ENCODE measurements at places on chromosomes 5 and 9.

DNA sequence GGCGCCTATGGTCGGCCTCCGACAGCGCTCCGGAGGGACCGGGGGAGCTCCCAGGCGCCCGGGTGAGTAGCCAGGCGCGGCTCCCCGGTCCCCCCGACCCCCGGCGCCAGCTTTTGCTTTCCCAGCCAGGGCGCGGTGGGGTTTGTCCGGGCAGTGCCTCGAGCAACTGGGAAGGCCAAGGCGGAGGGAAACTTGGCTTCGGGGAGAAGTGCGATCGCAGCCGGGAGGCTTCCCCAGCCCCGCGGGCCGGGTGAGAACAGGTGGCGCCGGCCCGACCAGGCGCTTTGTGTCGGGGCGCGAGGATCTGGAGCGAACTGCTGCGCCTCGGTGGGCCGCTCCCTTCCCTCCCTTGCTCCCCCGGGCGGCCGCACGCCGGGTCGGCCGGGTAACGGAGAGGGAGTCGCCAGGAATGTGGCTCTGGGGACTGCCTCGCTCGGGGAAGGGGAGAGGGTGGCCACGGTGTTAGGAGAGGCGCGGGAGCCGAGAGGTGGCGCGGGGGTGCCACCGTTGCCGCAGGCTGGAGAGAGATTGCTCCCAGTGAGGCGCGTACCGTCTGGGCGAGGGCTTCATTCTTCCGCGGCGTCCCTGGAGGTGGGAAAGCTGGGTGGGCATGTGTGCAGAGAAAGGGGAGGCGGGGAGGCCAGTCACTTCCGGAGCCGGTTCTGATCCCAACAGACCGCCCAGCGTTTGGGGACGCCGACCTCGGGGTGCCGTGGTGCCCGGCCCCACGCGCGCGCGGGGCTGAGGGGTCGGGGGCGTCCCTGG lies 561 bp downstream of the DAPK1 start:
- peak; percentile 53 for DNase-seq

DNA sequence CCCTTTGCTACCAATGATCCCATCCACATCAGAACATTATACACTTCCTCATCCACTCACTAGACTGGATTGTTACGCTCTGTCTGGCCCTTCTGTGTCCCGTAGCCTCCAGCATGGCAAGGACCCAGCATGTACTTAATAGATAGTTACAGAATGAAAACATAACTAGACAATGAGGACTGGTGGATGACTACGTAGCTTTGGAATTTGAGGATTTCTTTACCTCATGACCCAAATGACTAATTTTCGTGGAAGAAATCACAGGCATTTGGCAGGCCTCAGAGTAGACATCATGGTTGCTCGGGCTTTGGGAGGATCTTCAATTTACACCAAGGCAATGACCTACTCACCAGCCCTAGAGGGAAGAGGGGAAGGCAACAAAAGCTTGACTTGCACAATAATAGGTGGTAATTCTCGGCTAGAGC lies 299.8 kb downstream of the TLE1 start:
- DNase-seq, result no peak

DNA sequence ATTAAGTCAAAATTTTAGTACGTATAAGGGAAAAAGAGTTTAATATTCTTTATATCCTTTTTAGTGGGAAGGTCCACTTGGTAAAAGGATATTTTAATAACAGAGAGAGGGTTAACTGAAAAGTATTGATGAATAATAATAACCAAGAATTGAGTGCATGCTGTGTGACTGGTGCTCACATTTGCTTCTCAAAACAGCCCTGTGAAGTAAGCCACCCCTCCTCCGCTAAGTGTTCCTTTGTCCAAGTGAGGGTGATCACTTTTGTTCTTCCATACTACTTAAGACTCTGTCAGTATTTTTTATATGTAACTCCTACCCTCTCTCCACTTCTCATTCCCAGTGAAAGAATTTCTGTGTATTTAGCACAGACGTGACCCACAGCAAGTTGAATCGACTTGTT lies 51.5 kb downstream of the SLC44A1 start:
- no peak for DNase-seq

DNA sequence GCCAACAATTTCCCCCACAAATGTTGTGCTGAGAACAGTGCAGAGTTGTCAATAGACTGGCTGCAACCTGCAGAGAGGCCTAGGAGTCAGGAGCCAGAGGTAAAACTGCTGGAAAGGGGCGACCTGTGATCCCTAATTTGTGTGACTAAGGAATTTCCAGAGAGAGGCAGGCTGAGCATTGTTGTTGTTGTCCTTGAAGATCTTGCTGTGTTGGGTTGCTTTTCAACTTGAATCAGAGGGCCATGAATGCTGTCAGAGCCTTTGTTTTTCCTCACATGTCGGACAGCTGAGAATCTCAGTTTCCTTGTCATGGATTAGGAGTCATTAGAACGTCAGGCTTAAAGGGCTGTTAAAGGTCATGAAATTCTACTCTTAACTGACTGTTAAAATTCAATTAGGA lies 134.6 kb upstream of the ASTN2 start:
- no peak for DNase-seq

DNA sequence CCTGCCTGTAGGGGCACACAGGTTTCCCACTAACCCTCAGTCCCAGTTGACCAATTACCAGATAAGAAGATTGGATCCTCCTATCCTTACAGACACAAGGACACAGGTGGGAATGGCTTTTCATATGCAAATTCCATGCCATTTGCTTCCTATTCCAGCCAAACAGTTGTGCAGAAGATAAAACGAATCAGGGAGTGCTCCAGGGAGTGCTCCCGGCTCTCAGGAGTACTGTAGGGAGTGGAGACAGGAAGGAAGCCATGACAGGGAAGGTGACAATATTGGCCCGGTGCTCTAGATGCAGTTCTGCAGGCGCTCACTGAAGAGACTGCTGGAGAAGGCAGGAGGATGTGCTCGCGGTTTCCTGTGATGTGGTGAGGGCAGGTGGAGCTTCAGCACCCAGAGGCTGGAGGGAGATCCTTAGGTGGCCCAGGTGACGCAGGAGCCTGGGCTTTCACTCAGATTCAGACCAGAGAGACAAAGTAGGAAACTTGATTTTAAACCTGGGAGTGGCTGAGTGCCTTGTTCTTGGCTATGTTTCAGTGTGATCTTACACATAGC lies 260.0 kb downstream of the AUH start:
- no peak for DNase-seq

DNA sequence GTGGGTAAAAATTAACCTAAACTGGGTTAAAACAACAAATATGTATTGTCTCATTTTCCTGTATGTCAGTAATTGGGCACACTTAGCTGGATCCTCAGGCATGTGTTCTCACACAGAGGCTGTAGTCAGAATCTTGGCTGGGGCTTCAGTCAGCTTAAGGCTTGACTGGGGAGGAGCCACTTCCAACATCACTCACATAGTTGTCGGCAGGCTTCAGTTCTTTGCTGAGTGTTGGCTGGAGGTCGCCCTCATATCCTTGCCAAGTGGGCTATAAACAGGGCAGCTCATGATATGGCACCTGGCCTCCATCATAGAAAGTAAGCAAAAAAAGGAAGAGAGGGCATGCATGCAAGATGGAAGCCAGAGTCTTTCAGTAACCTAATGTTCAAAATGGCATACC lies 173.0 kb downstream of the GIN1 start:
- DNase-seq, result no peak

GRCh38 chr9:79687131-79687447 lies 115.3 kb downstream of the TLE4 start:
- DNase-seq, result no peak

DNA sequence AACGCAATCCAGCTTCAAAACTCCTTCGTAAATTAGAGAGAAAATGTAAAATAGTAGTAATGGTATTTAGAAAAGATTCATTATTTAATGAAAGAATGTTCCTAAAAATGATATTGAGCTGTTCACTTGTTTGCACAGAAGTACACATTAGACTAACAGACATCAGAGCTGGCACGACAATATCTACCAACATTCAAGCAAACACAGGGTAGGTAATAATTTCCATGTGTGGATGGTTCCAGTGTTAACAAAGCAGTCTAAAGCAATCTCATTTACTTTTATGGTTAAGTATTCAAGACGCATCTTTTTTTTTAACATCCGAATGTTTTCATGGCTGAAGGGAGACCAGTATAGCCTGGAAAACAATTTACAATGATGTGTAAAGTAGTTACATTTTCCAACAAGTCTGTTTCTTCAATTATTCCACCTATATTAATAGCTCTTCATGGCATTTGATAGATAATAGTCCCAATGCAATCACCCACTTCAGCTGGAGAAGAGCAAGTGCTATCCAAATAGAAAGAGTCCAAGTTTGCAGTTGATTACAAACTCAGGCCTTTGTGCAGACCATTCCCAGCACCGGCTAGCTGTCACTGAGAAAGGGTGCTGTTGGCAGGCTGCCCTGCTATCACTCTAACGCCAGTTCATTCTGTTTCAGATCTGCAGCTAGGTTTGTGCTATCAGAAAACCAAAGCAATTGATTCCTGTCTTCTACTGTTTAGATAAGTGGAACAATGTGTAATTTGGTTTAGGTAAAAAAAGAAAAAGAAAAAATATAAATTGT lies 458.8 kb downstream of the DTWD2 start:
- DNase-seq, result no peak

GRCh38 chr5:67802766-67803165 lies 412.8 kb upstream of the PIK3R1 start:
- no peak for DNase-seq

DNA sequence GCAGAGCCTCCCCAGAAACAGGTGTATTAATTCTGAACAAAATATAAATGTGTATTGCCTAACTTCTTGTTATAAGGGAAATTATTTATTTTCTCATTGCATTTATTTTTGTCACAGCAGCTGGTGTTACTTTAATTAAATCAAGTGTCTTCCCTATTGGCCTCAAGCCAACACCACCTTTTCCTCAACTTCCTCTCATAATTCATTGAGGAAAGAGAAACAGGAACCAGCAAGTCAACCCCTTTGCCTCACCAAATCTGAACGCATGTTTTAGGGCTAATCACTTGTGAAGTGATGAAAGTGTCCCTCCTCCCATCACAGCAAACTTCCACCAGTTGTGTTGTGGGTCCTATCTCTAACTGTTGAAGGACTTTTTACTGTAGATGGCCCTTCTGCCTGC lies 73.1 kb downstream of the DIRAS2 start:
- no peak for DNase-seq

DNA sequence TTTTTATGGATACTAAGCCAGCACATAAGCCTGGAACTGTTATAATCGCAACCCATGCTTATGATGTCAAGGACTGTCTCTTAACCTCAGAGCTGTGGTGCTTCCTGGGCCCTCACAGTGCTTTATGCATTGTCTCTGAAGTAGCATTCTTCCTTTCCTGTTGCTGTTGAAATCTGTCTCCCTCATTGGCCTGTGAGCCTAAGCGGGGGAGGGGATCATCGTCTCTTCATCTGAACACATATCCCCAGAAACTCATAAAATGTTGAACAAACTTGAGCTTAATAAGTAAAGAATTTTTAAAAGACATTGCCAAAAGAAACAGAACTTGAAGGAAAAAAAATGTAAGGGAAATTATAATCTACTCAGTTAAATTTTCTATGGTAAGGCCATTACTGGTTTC lies 80.3 kb downstream of the SGCD start:
- no peak for DNase-seq

- DNase-seq, result no peak
Measured at GRCh38 chr9:100619194-100619593, 41.3 kb downstream of the CAVIN4 start.

DNA sequence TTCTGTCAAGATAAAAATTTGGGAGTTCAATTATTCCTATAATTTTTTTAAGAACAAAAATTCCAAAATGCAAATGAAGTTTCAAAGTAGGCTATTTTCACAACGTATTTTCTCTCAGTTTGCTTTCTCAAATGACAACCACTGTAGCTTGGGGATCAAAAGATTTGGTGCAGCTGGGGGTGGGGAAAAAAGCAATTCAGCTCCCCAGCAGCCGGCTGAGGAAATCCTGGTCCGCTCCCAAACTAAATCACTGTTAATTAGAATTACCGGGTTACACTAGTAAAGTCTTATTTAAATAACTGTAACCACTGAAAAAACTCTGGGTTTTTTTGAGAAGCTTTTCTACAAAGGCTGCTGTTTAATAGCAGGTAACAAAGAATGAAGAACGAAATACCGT lies 5.7 kb downstream of the NR6A1 start:
- DNase-seq, result no peak

DNA sequence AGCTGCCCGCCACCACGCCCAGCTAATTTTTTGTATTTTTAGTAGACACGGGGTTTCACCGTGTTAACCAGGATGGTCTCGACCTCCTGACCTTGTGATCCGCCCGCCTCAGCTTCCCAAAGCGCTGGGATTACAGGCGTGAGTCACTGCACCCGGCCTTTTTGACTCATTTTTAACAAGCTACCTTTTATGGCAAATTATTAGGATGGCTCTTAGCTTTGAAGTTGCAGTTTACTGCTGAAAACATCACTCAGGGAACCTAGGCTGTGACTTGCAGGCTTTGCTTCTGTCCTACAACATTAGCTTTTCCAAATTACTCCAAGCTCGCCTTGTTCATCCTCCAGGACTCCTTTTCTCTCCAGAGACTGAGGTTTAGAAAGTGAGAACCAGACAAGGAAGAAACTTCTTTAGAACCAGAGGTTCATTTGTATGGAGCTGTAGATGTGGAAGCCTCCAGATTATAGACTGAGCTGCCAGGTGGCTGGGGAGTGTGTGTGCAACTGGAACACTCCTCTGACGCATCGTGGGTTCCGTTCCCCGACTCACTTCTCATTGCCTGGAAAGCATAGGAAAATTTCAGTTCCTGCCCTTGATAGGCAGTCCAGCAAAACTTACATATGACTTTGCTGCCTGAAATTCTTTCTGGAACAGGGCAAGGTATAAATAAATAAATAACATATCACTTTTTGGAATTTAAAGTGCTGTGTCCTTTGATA lies 23.8 kb upstream of the SPTAN1 start:
- no peak for DNase-seq

DNA sequence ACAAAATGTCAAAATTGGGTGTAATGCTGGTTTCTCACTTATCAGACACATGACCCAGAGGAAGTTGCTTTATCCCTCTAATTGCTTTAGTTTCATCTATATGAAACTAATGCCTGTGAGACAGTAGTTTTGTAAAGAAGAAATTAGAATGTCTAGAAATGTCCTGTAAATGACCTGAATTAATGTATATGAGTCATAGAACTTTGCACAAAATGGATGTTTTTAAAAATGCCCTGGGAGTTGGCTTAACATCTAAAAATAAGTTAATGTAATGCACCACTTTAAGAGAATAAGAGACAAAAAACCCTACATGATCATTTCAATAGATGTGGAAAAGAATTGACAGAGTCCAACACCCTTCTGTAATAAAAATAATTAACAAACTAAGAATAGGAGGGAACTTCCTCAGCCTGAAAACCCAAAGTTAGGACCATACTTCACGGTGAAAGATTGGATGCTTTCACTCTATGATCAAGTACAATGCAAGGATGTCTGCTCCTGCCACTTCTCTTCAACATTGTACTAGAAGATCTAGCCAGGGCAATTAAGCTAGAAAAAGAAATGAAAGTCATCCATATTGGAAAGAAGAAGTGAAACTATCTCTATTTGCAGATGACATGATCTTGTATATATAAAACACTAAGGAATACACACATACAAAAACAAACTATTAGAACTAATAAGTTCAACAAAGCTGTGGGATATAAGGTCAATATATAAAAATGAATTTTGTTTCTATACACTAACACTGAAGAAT lies 117.9 kb downstream of the MELK start:
- no peak for DNase-seq

- no peak for DNase-seq
Measured at GRCh38 chr9:76419782-76420380, 25.7 kb upstream of the RFK start.
